Activated T-cell treated with anti-CD3 and anti-CD28 coated beads for 4 hours (primary cell): ENCODE measurements at places on chromosomes 16 and 17.

DNA sequence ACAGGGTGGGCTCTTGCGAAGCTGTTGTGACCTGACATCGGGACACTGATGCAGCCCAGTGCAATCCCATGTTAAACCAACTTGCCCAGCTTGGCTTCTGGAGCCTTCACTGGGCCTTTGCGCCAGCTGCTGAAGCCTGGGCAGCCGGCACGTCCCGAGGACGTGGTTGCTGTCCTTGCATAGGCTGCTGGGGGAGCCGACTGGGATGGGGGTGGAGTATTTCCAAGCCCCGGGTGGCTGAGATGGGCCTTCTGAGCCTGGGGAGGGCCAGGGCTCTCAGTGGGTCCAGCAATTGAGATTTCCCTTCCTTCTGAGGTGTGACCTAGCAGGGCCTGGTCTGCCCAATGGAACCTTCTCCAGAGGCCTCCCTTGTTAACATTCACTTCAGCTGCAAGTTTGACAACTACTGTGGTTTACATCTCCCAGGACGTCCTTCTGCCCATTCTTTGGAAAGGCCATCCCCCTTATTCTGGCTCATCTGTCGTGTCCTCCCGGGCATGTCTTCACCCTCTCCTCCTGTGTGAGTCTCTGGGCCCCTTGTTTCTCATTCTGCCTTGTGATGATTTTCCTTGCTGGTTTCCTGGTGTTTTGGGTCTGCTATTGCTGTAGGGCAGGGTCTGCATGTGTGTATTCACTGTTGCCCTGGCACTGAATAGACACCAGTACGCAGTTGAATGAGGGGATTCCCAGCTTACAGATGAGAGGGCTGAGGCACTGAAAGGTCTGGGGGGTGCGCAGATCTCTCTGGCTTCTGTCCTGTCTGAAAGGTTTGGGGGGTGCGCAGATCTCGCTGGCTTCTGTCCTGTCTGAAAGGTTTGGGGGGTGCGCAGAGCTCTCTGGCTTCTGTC lies 34.4 kb downstream of the HAPSTR1 start:
- DNase-seq, result no peak

DNA sequence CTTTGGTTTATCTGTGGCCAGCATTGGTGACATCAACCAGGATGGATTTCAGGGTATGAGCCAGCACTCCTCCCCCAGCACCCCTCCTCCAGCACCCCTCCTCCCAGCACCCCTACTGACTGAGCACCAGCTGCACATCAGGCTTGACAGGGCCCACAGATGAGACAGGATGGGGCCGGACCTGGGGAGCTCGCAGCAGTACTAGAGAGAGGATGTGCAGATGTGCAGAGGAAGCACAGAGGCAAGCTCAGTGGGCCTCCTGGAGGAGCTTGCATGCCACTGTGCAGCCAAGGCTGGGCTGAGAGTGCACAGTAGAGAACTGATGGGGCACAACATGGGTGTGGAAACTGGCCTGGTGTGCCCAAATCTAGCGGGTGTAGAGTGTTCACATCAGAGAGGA lies 16.2 kb downstream of the ITGA3 start:
- no peak for DNase-seq

DNA sequence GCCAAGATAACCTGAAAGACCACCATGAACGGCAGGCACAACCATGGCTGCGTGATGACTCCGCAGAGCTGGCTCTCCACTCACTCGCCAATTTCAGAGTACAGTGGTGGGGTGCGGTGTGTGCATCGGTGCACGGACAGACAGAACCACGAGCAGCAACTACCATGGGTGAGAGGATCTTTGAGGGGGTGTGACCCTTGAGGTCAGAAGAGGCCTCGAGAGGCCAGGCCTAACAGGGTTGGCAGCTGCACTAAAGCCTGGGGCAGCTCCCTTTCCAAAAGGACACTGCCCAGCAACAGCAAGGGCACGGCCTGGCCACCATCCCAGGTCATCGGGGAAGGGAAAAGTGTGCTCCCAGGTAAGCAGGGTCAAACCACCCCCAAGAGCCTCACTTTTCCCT lies 1.9 kb upstream of the ECI1 start:
- no peak for DNase-seq

GRCh38 chr16:29736764-29737163 lies 9.0 kb downstream of the C16orf54 start:
- no peak for DNase-seq

DNA sequence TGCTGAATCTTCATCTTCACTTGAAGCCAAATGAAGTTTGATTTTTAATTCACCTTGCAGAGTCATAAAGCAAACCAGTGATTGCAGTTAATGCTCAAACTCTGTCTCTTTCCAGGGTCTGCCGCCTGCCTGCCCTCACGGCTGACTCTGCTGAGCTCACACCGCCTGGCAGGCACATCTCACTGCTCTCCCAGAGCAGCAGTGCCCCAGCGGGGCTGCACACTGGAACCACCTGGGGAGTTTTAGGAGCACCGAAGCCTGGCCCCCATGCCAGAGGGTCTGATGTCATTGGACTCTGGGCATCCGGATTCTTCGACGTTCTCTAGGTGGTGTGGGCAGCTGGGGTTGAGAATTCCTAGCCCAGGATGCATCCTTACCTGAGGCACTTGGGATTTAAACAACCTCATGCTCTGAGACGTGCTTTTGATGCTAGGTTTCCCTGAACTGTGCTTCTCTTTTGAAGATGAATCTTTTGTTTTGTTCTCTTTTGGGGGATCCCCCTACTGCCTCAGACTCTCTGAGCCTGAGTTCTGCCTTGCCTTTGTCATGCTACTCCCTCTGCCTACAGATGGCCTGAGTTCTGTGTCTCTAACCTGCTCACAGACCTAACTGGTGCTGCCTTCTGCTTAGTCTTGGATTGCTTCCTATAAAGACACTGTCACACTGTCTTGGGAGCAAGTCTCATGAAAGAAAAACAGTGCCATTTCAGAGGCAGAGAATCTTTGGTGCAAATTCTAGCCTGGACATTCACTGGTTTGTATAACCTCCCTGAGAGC lies 438.1 kb upstream of the CCL2 start:
- no peak for DNase-seq

DNA sequence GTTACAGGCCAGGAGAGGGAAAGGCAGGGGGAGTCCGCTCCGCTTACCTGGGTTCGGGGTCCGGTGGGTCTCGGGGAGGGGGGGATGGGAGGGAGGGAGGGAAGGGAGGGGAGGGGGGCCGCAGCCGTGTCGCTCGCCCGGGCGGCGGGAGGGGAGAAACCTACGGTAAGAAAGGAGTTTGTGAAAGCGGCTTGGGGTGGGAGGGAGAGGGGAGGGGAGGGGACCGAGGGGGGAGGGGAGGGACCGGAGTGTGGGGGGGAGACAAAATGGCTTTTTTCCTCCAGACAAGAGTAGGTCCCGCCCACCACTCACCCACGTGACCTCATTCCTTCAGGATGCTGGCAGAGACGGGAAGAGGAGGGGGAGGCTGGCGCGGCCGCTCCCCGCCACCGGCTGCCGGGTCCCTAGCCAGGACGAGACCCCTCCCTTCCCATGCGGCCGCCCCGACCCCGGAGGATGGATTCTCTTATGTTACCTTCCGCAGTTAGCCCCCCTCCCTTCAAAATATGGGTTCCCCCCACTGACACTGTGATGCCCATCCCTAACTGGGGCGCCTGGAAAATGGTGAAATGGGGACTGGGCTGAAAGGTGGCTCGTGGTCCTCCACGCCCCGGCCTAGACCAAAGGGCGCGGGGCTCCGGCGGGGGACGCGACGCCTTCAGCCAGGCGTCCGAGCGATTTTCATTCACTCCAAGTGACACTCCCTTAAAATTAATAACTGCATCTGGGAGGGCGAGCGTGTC lies at the start of gene PCGF2:
Gene PCGF2, minus strand, starts transcription at position 188 of the 743 bp plus-strand sequence. CDS start 7,934 bp downstream, outside the sequence.
- no peak for DNase-seq

DNA sequence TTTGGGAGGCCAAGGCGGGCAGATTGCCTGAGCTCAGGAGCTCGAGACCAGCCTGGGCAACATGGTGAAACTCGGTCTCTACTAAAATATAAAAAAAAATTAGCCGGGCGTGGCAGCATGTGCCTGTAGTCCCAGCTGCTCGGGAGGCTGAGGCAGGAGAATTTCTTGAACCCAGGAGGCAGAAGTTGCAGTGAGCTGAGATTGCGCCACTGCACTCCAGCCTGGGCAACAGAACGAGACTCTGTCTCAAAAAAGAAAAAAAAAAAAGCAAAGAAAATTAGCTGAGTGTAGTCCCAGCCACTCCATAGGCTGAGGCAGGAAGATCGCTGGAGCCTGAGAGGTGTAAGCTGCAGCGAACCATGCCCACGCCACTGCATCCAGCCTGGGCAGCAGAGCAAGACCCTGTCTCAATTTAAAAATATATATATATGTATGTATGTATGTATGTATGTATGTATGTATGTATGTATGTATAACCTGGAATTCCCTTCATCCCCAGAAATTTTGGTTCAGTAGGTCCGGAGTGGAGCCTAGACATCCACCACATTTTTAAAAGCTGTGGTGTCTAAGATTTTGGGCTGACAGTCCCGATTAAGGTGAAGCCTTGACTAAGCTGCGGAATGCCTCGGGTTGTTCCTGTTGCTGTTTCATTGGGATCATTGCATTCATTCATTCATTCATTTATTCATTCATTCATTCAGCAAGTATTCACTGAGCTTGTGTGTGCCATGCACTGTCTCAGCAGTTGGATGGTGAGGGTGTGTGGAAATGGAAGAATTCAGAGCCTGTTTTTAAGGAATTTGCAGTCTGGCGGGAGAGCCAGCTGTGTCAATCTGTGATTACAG lies 25.9 kb downstream of the TMEM94 start:
- no peak for DNase-seq

DNA sequence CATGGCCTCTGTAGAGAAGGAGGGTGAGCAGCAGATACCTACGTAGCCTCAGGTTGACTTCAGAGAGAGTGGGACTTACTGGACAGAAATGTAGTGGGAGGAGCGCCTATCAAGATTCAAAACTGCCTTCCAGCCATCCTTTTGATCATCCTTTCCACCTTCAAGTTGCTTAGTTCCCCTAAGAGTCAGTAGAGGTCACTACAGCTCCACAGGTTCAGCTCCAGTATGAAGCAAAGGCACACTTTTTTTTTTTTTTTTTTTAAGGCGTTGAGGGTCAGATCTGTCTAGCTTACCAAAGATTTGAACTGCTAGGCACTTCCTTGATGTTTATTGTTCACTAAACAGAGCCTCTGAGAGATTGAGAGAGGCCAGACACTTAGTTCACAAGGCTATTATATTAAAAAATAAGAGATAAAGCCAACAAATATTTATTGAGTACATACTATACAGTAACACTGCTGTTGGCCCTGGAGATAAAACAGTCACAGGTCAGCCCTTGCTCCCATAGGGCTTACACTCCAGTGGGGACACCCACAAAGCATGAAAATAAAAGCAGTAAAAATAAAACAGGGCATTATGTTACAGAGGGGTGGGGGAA lies 3.1 kb downstream of the RNF227 start:
- DNase-seq, result no peak

GRCh38 chr17:61768405-61768804 lies 94.9 kb downstream of the BRIP1 start:
- no peak for DNase-seq

- no peak for DNase-seq
Observed at GRCh38 chr16:50207652-50208051, 54.5 kb downstream of the TENT4B start.

- DNase-seq, result no peak
Observed at GRCh38 chr16:77965346-77965745, 57.0 kb upstream of the CLEC3A start.

- no peak for DNase-seq
Observed at GRCh38 chr17:12547831-12548230, 117.9 kb upstream of the MYOCD start.

- no peak for DNase-seq
Observed at GRCh38 chr17:29124925-29125273, 55.3 kb downstream of the MYO18A start.
